WTC11 (cell line): ENCODE measurements at places on chromosomes 6 and 20.

DNA sequence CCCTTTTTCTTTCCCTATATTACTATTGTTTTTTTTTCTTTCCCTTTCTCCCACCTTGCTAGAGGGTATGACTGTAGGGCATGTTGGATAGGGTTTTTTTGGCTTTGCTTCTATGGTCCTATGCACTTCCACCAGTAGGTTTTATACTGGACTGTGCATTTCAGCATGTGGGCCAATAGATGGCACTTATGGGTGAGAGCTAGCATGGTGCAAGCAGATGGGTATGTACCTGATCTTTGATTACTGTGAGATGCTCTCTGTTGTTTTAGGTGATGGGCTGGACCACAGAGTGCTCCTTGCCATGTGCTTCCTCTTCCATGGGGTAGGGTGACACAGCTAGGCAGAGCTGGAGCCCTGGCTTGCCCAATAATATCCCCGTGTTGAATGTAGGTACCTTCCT is 128.5 kb upstream of the CHD6 start:
- DNase-seq = no peak

- peak; percentile 63 for DNase-seq
Measured at GRCh38 chr20:43514648-43514999, 7.1 kb downstream of the L3MBTL1 start.

DNA sequence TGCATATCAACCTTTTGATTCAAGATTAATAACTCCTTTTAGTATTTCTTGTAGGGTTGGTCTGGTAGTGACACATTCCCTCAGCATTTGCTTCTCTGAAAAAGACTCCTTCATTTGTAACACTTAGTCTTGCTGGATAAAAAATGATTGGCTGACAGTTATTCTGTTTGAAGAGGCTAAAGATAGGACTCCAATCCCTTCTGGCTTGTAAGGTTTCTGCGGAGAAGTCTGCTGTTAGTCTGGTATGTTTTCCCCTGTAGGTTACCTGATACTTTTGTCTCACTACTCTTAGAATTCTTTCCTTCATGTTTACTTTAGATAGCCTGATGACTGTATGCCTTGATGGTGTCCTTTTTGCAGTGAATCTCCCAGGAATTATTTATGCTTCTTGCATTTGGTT is 96.0 kb downstream of the CARMIL1 start:
- DNase-seq = no peak

DNA sequence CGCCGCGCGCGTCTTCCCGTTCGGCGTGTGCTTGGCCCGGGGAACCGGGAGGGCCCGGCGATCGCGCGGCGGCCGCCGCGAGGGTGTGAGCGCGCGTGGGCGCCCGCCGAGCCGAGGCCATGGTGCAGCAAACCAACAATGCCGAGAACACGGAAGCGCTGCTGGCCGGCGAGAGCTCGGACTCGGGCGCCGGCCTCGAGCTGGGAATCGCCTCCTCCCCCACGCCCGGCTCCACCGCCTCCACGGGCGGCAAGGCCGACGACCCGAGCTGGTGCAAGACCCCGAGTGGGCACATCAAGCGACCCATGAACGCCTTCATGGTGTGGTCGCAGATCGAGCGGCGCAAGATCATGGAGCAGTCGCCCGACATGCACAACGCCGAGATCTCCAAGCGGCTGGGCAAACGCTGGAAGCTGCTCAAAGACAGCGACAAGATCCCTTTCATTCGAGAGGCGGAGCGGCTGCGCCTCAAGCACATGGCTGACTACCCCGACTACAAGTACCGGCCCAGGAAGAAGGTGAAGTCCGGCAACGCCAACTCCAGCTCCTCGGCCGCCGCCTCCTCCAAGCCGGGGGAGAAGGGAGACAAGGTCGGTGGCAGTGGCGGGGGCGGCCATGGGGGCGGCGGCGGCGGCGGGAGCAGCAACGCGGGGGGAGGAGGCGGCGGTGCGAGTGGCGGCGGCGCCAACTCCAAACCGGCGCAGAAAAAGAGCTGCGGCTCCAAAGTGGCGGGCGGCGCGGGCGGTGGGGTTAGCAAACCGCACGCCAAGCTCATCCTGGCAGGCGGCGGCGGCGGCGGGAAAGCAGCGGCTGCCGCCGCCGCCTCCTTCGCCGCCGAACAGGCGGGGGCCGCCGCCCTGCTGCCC is 1.1 kb downstream of the SOX4 start:
- DNase-seq = peak; percentile 21

GRCh38 chr6:47663462-47664216 is 34.7 kb upstream of the ADGRF4 start:
- peak; percentile 28 for DNase-seq

DNA sequence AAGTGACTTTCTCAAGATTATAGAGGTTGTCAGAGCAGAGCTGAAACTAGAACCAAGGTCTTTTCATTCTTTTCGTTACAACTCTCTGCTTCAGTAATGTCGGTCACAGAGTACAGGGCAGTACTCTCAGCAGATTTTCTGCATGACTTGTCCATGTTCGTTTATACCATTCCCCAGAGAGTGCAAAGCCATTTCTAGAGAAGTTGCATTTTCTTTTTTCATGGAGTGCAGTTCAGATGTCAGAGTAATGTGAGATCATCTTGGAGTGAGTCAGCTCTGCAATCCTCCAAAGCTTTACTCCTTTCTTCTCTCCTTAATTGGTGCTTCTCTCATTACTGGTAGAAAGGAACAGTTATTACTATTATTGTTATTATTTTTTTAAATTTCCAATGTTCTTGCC is 115.6 kb upstream of the B3GAT2 start:
- no peak for DNase-seq

- no peak for DNase-seq
Measured at GRCh38 chr6:124123617-124124209, 320.0 kb downstream of the NKAIN2 start.

DNA sequence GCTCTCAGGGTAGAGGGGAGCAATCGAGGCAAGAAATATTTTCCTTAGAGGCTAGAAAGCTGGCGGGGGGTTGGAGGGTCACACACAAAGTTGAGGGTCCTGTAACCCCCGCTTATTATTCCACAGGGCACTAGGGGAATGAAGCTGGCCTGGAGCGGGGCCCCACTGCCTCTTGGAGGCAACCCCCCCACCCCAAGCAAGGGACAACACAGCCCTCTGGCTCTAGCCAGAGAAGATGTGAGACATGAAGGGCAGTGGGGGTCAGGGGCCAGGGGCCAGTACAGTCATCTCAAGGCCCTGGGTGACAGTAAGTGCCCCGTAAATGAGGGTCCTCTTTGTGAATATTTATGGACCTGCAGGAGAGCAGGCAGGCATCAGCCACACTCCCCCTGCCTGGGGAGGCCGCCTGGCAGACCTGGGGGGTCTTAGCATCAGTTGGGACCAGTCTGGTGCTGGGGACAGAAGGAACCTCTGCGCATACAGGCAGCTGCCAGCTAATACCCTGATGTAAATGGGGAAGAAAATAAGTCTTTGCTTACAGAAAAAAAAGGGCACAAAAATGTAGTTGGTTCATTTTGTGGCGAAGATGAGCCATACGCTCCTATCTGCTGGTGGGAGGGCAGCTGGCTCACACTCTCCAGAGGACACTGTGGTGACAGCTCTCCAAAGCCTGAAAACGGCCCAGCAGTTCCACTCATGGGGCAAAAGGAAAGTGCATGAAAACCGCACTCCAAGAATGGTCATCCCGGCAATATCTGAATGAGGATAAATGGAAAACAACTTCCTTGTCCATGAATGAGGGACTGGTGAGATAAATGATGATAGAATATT is 21.9 kb downstream of the SPATA2 start:
- DNase-seq = no peak

- DNase-seq = no peak
Measured at GRCh38 chr20:36951979-36952738, 651 bp upstream of the SAMHD1 start.

- DNase-seq = no peak
Measured at GRCh38 chr6:129606664-129607063, 103.3 kb downstream of the ARHGAP18 start.
